ENCODE measurements at places on chromosomes 1 and 21.

GRCh38 chr1:234518876-234519275 lies 39.9 kb upstream of the TARBP1 start:
- DNase-seq, result no peak

- DNase-seq, result no peak
Observed at GRCh38 chr21:26512664-26513063, 60.4 kb downstream of the CYYR1 start.

DNA sequence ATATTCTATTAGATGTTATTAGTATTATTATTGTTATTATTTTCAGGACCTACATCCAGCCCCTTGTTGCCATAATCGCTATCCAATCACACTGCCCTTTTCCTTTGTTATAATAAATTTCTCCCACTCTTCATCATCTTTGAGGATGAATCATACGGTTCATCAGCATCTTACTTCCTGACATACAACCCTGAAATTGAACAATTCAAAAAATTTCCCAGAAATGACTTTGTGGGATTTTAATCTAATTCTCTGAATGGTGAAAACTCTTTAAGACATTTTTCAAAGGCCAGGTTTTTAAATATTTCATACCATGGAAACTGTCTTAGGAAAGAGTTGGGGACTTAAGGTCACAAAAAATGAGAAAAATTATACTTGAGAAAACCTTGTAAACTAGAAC lies 353.5 kb downstream of the ST6GALNAC3 start:
- DNase-seq, result no peak

DNA sequence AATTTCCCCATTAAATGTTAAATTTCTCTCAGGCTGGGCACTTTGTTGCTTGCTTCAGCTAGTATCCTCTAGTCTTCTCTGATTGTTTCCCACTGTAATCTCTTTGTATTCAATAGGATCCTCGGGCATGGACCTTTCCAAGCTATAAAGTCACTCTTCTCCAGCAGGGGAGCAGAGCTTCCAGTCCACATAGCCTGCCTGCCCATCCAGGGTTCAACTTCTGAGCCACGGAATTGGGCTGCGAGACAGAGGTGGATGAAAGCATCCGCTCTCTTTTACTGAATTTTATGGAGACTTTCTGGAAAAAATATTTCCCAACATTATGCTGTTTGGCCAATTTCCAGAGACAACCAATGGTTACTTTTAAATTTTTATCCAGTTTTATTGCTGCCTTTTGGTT lies 1.1 kb upstream of the CFHR5 start:
- no peak for DNase-seq

- no peak for DNase-seq
Observed at GRCh38 chr1:173496757-173497320, 19.7 kb downstream of the PRDX6 start.

DNA sequence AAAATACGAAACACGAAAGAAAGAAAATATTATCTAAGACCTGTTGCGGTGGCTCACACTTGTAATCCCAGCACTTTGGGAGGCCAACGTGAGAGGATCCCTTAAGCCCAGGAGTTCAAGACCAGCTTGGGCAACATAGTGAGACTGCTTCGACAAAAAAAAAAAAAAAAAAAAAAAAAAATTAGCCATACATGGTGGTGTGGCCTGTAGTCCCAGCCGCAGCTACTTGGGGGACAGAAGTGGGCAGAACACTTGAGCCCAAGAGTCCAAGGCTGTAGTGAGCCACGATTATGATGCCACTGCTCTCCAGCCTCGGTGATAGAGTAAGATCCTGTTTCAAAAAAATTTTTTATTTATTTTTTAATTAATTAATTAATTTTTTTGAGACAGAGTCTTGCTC lies 1.5 kb upstream of the RAB13 start:
- no peak for DNase-seq

DNA sequence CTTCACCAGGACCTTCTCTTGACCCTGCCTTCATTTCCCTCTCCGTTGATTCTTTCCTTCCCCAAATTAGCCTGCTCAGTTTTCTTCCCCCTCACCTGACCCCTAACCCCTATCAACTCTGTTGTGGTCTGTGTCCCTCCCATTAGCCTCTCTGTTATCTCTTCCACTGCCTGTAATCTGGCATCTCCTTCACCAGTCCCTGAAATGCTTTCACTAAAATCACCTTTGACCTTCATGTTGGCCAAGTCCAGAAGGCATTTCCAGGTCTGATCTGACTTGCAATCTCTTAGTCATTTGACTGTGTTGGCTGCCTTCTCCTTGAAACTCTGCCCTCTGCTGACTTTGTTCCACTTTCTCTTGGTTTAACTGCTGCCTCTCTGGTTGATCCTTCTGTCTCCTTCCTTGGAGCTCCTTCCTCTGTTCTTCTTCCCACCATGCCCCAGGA lies 28.2 kb downstream of the ATP8B2 start:
- no peak for DNase-seq

GRCh38 chr1:158398818-158399514 lies at the start of gene OR10T2:
OR10T2 (minus strand) TSS chr1:158399466; CDS start chr1:158399466, 0 bp downstream.
- DNase-seq, result no peak

- DNase-seq, result no peak
Observed at GRCh38 chr1:240134596-240134995, 42.9 kb downstream of the FMN2 start.

DNA sequence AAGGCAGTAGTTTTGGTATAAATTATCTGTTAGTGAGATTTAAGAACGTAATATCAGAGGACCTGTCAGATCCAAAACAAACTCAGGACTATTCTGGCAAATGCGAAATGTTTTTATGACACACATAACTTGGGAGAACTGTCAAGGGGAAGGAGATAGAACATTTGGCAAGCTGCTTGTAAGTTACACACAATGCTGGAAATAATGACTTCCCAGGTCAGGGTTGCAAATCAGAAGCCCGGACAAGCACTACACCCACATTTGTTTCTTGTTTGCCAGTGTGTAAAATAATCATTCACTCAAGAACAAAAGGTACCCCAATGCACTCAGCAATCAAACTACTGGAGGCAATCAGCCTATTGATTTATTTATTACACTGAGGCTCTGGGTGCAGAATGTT lies 354.7 kb downstream of the KCNH1 start:
- DNase-seq, result no peak

DNA sequence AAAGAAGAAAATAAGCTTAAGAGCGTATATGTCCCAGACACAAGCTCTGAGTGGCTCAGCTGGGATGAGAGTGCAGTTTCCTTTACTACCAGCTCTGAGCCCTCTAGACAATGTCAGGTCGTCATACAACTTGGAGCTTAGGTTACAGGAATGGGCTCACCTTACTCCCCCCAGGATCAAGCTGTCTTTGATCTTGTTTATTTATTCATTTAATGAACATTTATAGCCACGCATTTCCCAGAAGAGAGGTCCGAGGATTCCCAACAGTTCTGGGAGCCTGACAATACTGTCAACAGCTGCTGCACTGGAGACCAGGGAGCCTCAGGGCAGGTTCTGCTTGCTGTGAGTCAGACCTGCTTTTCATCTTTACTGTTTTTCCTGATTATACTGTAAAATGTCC lies 378.9 kb downstream of the PLPP3 start:
- no peak for DNase-seq

DNA sequence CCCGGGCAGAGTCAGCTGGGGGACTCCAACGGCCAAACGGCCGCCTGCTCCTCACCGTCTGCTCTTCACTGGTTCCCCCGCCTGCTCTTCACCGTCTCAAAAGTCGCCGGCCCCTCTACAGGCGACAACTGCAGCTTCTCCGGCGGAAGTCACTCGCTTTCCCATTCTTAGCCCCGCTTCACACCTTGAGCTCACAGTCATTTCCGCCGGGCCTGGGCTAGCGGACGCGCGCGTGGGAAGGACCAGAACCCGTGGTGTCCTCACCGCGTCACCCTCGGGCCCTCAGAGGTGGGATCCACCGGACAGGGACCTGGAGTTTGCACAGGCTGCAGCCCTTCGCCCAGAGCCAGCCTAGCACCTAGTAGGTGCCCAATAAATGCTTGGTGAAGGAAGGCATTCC lies 27.9 kb upstream of the HJV start:
- no peak for DNase-seq

DNA sequence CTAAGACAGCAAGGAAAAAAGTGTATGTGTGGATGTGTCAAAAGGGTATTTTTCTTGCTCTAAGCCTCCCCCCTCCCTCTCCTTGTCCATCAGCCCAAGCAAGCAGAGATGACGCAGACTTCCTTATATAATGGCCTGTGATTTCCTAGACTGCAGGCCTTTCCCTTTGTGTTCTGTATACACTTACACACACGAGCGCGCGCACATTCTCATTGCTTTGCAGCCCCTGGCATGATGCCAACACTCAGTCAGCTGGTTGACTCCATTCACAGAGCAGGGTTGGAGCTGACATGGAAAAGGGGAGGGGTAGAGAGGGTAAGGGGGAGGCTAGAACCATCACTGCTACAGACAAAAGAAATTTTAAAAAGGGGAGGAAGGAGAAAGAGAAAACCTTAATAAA lies 41.8 kb downstream of the GATAD2B start:
- DNase-seq, result no peak

DNA sequence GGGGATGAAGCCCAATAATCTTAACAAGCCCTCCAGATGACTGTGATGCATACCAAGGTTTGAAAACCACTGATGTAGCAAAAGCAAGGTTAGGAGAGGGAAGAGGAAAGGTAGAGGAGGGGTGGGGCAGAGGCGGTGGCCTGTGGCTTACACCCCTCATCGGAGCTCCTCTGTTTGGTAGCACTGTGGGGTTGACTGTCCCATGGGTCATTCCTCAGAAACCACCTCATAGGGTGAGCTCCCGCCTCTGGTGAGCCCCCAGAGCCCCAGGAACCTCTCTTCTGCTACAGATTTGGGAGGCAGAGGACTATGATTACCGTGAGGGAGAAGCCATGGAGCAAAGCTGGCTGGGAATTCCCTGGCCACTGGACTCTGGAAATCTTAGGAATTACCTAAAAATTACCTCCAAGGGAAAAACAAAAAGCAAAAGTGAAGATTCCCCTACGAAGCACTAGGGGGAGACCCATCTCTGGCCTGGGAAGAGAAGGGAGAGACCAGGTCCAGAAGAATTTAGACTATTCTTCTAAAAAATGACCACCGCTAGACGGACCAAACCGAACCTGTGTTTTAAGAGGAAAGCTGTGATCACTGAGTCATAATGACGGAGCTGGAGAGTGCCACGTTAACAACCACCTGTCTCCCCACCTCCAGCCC lies 1.5 kb upstream of the RASSF5 start:
- DNase-seq, result no peak

DNA sequence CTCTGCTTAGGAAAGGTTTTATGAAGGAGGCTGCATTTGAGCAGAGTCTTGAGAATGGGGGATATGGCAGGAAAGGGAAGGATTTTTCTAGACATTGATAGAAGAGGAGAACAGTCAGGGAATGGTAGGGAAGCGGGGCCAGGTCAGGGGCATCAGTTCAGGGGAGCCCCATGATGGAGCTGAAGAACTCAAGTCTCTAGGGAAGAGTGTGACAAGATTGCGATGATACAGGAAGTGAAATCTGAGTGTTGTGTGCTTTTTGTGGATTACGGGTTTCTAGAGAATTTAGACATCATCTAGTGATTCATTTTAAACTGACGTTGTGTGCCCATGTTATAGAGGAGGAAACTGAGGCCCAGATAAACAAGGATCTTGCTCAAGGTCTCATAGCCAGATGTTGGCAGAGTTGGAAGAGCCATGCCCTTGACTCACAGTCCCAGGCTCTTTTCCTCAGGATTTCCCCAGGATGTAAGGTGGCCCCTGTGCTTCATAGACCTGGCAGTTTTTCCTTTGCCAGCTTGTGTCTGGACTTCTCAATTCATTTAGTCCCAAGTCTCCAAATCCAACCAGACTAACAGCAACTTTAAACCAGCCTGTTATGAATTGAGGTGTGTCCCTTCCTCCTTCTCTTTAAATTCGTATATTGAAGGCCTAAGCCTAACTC lies 130.3 kb downstream of the ROR1 start:
- no peak for DNase-seq

- DNase-seq, result no peak
Observed at GRCh38 chr1:157849229-157849875, 7.7 kb upstream of the CD5L start.

DNA sequence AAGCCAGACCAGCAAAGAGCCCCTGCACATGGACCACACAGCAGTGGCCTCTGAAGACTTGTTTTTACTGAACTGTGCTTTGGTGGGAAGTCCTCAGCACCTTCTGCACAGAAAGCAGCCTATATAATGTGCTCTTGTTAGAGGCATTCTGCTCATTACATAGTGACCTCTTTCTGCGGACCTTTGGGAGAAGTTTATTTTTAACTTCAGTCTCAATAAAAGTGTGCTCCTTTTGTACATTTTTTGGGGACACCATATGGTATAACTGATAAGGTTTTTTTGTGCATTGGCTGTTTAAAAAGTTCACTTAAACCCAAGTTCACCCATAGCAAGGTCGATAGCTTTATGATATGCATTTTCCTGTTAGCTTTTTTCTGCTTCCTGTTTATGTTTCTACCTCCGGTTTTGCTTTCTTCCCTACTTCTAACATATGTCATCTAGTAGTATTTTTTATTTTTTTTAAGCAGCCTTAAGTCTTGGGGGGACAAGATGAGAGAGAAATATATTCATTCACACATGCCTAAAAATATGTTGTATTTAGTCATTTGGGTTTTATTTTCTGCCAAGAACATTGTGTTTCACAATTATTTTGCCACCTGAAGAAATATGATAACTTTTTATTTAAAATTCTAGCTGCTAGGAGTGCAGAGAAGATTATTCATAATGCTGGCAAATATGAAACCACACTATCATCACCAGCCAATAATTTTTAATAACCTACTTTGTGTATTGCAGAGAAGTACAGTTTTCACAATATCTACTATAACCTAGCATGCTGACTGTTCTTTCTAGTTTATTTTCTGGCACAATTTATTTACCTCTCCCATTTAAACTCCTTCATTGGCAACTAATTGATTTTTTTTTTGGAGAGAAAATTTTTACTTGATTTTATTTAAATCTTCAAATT lies 22.9 kb upstream of the SLC19A2 start:
- no peak for DNase-seq

GRCh38 chr1:64114012-64114525 lies 89.4 kb upstream of the UBE2U start:
- DNase-seq, result no peak

DNA sequence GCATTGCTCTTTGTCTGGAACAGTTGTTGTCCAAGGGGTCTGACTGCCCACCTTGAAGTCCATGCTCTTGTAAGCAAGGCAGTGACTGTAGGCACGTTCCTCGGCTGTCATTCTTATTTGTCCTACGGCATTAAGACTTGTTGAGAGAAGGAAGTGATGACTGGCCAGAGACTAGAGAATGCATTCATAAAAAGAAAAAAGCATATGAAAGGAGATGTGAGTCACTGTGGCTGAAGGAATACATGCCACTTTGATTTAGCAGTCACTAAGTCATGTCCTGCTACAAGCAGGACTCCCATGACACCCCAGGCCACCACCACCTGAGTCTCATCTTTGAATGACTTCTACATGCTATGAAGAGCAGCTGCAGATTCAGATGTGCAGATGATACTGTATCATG lies 50.5 kb downstream of the CNN3 start:
- no peak for DNase-seq
